Pancreas (tissue), 10 donors: ENCODE measurements at places on chromosomes 5 and 9. TPM values are rescaled to one million over a fixed set of nuclear protein-coding genes. Genes with fewer than 3 reads are reported as not detected.

DNA sequence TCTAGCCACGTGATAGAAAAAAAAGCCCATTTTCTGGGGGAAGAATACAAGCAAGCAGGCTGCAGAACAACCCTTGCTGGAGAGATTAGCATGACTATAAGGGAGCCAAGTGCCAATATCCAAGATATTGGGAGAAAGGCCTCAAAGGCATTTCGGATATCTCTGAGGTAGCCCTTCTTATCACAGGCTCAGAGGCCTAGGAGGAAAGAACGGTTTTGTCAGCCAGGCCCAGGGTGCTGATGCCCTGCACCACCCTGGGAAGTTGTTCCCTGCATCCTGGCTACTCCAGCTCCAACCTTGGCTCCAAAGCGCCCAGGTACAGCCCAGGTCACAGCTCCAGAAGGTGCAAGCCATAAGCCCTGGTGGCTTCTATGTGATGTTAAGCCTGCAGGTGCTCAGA, 66.4 kb downstream of the C9orf153 start:
- no peak for DNase-seq

- DNase-seq, result no peak
Measured at GRCh38 chr5:127440831-127441230, 76.6 kb upstream of the PRRC1 start.

DNA sequence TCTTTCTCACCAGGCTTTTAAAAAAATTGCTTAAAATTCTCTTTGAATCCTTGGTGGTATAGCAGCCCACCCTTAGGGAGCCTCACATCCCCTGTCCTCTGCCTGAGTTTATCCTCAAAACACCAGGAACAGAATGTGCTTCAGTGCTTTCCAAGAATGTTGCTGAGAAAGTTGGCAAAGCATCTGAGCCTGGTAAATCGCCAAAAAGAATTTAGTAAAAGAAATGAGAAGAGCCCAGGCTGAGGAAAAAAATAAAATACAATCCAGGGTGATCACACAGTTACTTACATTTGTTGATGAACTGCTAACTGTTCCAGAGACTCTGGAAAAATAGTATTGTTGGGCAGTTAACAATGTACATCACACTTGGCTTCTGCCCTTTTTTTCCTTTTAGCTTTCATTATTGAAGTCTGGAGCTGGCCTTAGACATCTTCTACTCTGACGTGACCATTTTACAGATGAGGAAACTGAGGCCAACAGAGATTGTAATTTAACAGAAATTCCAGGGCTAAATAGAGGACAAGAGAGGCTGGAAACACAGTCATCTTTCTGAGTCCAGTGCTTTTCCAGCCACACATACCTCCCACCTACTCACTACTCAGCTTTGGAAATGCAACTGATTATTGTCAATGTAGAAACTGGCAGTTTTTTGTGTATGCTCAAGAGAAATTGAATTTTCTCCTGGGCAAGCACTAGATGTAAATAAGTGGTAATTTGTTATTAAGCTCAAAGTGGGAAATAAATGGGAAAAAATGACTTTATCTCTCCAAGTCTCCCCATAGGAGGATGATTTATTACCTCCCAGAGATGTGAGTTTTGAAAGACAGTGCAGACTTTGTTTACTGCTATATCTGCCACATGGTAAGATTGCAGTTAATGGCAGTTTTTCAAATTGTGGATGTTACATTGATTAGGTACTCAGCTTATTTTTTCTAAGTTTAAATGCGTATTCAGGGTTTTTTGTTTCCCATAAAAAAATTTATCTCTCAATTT, 86.7 kb upstream of the ALDH1A1 start:
- no peak for DNase-seq

Gene SIGMAR1
- total RNA-seq, result 24.6 TPM

DNA sequence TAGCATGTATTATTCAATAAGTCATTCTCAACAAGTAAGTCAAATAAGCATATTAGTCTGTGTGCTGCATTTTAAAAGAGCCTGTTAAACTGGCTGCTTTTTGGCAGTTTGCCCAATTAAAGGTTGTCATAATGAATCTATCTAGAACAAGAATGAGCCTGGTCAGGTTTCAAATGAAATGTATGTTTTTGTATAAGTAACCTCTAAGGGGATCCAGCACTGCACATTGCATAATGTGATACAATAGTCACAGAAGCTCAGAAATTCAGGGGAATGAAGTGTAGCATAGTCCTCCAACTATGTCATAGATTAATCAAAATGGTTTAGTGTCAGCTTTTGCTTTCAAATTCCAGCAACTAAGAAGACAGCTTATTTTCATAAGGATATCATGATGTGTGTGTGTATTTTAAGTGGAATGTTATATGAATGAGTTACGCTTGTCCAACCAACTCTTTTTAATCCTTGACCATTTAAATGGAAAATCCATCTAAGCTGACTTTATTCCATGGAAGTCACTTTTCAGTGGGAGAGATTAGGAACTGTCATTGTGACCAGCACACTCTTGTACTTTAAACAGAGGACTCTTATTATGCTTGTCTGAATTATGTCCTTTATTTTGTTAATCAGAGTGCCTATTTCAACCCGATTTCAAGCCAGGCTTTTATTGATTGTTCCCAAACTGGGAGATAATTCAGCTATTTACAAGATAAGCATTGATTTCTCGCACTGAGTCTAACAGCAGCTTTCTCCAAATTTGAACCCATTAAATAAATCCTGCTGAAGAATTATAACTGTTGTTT, 283.9 kb upstream of the ADAMTSL1 start:
- DNase-seq, result no peak

DNA sequence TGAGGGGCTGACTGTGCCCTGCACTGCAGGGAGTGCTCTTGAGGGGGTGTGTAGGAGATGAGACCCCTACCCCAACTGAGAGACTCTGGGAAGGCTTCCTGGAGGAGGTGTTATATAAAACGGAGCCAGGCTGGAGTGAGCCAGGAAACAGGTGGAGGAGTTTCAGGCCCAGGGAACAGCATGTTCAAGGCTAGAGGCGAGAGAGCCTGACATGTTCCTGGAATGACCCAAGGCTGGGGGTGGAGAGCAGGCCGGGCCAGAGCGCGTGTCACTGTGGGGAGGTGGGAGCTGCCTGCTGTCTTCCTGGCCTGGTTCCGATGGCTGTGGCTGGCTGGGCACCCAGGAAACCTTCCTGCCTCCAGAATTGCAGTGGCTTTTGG, 48.7 kb downstream of the RXRA start:
- DNase-seq, result peak; percentile 92

DNA sequence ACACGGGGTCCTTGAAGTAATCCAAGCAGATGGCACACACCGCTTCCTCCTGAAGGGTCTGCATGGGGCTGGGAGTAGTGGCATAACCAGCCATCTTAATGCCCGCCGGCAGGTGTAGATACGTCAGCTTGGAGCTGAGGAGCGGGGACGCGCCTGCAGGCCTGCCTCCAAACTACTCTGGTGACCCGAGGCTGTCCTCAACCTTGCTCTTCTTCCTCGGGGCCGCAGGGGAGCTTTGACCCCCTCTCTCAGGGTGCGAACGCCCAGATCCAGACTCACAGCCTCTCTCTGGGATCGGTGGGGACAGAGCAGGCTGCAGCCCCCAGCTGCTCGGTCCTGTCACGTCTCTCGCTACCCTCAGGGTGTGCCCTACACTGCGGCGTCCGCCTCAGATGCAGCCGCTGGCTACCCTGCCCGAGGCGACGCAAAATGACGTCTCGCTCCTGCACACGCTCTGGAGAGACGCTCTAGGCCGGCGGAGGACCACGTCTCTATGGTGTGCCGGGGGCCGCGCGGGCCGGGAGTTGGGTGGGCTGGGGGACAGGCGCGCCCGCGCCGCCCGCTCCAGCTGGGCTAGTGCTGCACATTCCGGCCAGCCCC, at the start of gene TRIM52:
TRIM52 (minus strand) TSS at position 424 of the 600 bp plus-strand sequence; CDS start at position 94, 330 bp downstream.
- peak; percentile 88 for DNase-seq

DNA sequence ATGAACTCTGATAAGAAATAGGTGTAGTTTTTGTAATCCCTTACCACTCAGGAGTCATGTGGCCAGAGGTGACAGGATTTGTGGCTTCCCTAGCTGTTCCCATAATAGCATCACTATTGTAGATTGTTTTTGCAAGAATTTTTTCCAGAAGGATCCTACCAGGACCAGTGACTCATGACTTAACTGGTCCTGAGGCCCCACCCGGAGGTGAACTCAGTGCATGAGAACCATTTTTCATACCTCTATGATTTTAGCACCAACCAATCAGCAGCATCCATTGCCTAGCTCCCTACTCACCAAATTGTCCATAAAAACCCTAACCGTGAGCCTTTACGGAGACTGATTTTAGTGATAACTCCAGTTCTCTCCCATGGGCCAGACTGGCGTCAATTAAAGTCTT, 484.8 kb downstream of the PSAT1 start:
- no peak for DNase-seq

- DNase-seq, result no peak
Measured at GRCh38 chr5:65209341-65209740, 272.4 kb downstream of the ADAMTS6 start.

DNA sequence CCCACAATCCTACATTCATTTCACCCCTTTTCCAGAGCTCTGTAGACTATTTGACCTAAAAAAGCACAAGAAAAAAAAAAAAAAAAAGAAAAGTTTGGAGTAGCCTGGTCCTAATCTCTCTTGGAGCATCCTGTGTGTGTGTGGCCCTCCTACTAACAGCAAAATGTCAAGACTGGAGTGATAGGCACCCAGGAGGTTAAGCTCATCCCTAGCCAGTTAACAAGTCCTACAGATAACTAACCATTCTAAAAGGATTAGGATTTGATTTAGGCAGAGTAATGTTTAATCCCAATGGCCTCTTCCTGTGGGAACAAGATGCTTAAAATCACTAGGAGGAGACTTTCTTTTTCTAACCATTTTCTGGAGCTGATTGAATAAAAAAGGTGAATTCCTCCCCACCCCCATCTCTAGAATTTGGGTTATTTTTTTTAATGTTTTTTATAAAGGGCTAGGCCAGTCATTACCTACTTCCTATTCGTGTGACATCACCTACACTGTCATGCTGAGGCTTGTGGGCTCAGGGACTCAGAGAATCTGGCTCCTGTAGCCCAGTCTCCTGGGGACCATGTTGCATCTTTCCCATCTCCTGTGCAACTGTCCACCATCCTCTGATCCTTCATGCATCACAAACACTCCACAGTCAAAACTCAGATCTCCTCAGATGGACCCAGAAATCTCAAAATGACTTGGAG, 43.2 kb upstream of the NR3C1 start:
- DNase-seq, result no peak

DNA sequence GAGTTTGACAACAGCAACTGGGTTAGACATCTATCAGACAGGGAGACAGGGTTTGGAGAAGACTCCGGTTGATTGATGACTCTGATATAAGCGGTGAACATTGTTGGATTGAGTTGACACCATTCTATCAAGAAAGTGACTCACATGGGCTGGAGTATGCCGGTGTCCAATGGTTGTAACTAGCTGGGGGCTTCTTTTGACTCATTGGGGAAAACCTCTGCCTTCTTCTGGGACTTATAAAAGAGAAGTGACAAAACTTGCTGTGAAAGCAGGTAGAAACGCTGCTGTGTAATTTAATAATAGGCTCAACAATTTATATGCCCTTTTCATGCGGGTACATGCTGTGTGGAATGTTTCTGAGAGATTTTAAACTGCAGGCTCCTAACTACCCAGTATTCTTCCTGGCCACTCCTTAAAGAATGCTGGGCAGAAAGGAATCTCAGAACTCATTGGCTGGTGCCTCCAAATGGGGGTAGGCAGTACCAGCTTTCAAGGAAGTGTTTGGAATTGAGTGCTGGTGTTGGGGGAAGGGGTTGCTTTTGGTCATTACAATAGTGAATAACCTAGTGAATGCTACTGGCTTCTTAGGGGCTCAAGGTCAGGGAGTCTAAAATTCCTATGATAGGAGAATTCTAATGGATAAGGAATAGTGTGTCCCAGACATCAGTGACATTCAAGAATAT, 43.9 kb downstream of the FYB1 start:
- DNase-seq, result no peak

Gene CBY3
- total RNA-seq, result not detected

Gene GABRA1
- not detected for total RNA-seq

Gene GLRA1
- 0.47 TPM for total RNA-seq

GRCh38 chr9:129414377-129414992, 206.4 kb downstream of the C9orf50 start:
- no peak for DNase-seq

DNA sequence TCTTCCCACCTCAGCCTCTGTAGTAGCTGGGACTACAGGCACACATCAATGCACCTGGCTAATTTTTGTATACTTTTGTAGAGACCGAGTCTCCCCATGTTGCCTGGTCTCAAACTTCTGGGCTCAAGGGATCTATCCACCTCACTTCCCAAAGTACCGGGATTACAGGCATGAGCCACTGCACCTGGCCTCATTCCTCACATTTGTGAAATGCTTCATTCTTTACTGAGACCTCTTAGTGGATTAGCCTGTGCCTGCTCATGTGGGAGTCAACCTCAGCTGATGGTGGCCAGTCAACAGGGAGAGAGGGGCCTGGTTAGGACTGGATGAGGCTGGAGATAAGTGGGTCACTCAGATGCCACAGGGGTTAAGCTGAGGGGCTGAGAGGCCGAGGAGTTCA, 37.3 kb upstream of the CLK4 start:
- DNase-seq, result no peak

DNA sequence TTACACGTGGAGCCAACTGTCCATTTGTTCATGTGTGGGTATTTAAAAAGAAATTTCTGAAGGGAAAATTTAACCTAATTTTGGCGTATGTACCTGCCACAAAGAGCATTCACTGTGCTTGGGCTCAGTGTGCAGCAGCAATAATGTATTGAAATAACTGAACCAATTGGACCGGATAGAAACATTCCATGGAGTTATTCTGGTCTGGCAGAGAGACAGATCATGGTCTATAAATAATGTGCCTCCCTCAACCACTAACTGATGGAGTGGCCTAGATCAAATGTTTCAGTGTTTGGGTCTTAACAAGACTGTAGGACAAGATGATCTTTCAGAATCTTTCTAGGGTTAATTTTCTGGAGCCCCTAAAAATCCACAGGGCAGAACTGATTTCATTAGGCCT, 469.7 kb downstream of the PRELID2 start:
- DNase-seq, result no peak

Gene SPINK6
- not detected for total RNA-seq

- DNase-seq, result no peak
Measured at GRCh38 chr9:126474786-126475485, 138.8 kb upstream of the LMX1B start.

Gene SLC25A48
- 1.2 TPM for total RNA-seq

DNA sequence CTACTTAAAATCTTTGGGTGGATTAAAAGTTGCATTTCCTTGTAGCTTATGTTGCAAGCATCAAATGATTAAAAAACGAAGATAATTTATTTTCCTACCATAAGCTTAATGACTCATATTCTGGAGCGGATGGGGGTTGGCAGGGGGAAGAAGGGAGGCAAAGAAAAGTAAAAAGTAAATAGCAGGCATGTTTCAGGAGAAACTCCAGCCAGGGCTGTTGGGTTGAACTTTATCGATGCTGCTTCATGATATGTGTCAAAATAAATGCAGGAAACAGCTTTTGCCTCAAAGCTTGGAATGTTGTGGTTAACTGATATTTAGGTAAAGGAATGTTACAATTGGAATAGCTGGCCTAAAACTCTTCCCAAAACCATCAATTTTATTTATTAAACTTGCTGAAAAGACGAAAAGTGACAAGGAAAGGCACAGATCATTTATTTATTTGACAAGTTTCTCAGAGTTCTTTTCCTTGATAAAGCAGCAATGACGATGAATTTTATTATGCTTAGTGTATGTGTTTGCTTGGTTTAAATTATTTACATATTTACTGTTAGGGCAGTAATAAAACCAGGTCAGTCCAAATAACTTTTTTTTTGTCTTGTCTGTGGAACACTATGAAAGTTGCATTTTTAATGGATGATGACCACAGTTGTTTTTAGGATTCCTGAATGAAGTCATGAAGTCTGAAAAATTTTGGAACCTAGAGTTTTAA, 177.9 kb downstream of the PCSK1 start:
- DNase-seq, result no peak

Gene ST6GALNAC6
- total RNA-seq, result 20.7 TPM
